Vagina (tissue), 2 donors: ENCODE measurements at places on chromosomes 6 and 20.
A peak's percentile ranks its signal among the peaks of the same experiment; 100 is the strongest.

DNA sequence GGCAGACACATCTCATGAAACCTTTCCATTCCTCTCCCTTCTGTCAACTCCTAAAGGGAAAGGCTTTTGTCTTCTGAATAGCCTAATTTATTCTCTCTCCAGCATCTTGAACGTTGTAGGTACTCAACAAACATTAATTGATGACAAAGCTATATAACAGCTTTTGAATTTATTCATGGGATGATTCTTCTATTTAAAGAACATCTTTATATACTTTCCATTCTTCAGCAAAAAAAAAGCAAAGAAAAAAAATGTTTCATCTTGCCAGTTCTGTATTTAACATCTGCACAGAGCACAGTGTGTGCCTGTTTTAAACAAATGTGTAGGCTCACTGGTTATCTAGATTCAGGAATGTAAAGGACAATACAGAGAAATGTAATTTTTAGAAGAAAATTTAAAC is 648.7 kb downstream of the KIF16B start:
- H3K36me3 ChIP-seq = no peaks in the 10 kb centered on the region
- H3K4me1 ChIP-seq = no peaks in the 10 kb centered on the region
- H3K27me3 ChIP-seq = no peaks in the 10 kb centered on the region
- DNase-seq = no peak
- H3K27ac ChIP-seq = no peak overlapping the region
- no peak overlapping the region for H3K4me3 ChIP-seq

GRCh38 chr20:51029963-51030920 is 7.3 kb upstream of the KCNG1 start:
- H3K27me3 ChIP-seq = no peaks in the 10 kb centered on the region
- no peak for DNase-seq
- no peaks in the 10 kb centered on the region for H3K36me3 ChIP-seq
- H3K4me3 ChIP-seq = no peak overlapping the region

GRCh38 chr6:88588938-88589337 is 374.5 kb downstream of the RNGTT start:
- H3K36me3 ChIP-seq = no peaks in the 10 kb centered on the region
- H3K27me3 ChIP-seq = no peaks in the 10 kb centered on the region
- DNase-seq = no peak

GRCh38 chr6:13413466-13413862 is 73.9 kb downstream of the GFOD1 start:
- DNase-seq = no peak
- no peak overlapping the region for H3K27ac ChIP-seq
- H3K27me3 ChIP-seq = no peaks in the 10 kb centered on the region
- H3K4me1 ChIP-seq = peaks cover 34% of the 10 kb centered on the region
- no peak overlapping the region for H3K4me3 ChIP-seq
- H3K36me3 ChIP-seq = no peaks in the 10 kb centered on the region

- peaks cover 28% of the 10 kb centered on the region for H3K4me1 ChIP-seq
- DNase-seq = no peak
- H3K27me3 ChIP-seq = no peaks in the 10 kb centered on the region
- H3K27ac ChIP-seq = peak overlapping the region; percentile 47
- peak overlapping the region; percentile 40 for H3K4me3 ChIP-seq
These were observed 11.2 kb upstream of the PSMG4 start for GRCh38 chr6:3247255-3248146.

DNA sequence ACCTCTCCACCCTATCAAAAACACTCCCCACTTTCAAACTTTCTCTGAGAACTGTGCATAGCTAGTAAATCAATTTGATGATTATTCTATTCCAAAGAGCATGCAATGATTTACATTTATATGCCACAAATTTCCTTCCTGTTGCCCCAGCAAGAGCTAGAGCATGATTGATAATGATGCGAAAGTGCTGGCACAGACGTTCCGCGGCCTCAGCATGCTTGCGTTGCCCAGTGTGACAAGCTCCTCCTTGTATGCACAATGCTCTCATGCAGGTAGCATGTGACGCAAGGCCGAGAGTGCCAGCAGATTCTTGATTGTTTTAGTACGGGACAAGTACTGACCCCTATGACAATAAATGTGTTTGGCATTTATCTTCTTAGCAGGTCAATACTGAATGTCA is 696.3 kb upstream of the SLC35B3 start:
- H3K4me3 ChIP-seq = no peak overlapping the region
- H3K27ac ChIP-seq = no peak overlapping the region
- no peaks in the 10 kb centered on the region for H3K36me3 ChIP-seq
- H3K27me3 ChIP-seq = no peaks in the 10 kb centered on the region

GRCh38 chr6:37617073-37617472 is 80.6 kb downstream of the MDGA1 start:
- no peak overlapping the region for H3K4me3 ChIP-seq
- H3K27ac ChIP-seq = no peak overlapping the region
- H3K27me3 ChIP-seq = no peaks in the 10 kb centered on the region
- no peak for DNase-seq
- H3K4me1 ChIP-seq = no peaks in the 10 kb centered on the region

GRCh38 chr6:14748679-14749078 is 497.2 kb upstream of the JARID2 start:
- H3K27ac ChIP-seq = no peak overlapping the region
- no peak for DNase-seq
- H3K4me3 ChIP-seq = no peak overlapping the region
- no peaks in the 10 kb centered on the region for H3K36me3 ChIP-seq
- H3K4me1 ChIP-seq = peaks cover 2% of the 10 kb centered on the region
- H3K27me3 ChIP-seq = no peaks in the 10 kb centered on the region

DNA sequence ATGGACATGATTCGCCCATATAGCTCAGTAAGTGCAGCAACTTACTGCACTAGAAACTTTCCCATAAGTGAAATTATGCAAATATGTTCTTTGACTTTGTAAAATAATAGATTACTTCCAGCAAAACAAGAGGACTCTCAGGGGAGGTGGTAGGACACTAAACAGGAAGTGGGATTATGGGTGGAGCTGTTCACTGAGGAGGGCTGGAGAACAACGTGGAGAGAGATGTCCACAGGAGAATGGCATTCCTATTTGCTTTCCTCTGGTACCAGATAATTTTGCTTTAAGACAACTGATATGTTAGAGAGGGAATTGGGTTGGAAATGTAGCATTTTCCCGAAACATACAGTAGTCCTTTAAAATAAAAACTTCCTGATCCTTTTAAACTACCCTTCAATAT is 3.7 kb downstream of the TPD52L1 start:
- no peak for DNase-seq
- no peak overlapping the region for H3K27ac ChIP-seq
- no peak overlapping the region for H3K4me3 ChIP-seq
- no peaks in the 10 kb centered on the region for H3K27me3 ChIP-seq
- H3K4me1 ChIP-seq = peaks cover 18% of the 10 kb centered on the region
- no peaks in the 10 kb centered on the region for H3K36me3 ChIP-seq
